ENCODE measurements at places on chromosomes 4 and X. TPM values are rescaled to one million over a fixed set of nuclear protein-coding genes. Genes with fewer than 3 reads are reported as not detected.

Gene CXXC4
- total RNA-seq = not detected

Gene KLB
- total RNA-seq = not detected

Gene GLOD5
- not detected for total RNA-seq

Gene CSAG3
- not detected for total RNA-seq

Gene LGI2
- not detected for total RNA-seq

Gene RAB40AL
- 0.21 TPM for total RNA-seq

Gene CENPVL1
- total RNA-seq = not detected

Gene SYN1
- 0.91 TPM for total RNA-seq

Gene GPR143
- not detected for total RNA-seq

Gene F9
- total RNA-seq = not detected

Gene DIPK2B
- total RNA-seq = not detected

Gene SPANXD
- not detected for total RNA-seq

Gene NHS
- total RNA-seq = 25.6 TPM

Gene POU4F2
- not detected for total RNA-seq

Gene MAGEA8
- not detected for total RNA-seq

Gene SLC49A3
- total RNA-seq = 0.38 TPM

Gene XIAP
- total RNA-seq = 23.7 TPM

Gene VEGFC
- not detected for total RNA-seq

Gene CT45A3
- not detected for total RNA-seq

Gene FAM9A
- total RNA-seq = not detected

Gene CTAG1B
- total RNA-seq = not detected

Gene SLC6A14
- total RNA-seq = not detected

Gene ADH1A
- not detected for total RNA-seq

Gene GAB1
- total RNA-seq = 0.74 TPM

Gene PRKG2
- total RNA-seq = 0.58 TPM

Gene MAGEH1
- total RNA-seq = 18.1 TPM

Gene CACNA1F
- 0.85 TPM for total RNA-seq

Gene FRG2
- 0.12 TPM for total RNA-seq

Gene BMPR1B
- total RNA-seq = not detected

Gene CFAP47
- total RNA-seq = not detected

Gene ASB11
- total RNA-seq = not detected

Gene TBL1X
- total RNA-seq = 33.1 TPM

Gene SULT1E1
- total RNA-seq = not detected

Gene TCP11X1
- not detected for total RNA-seq

Gene NKX3-2
- not detected for total RNA-seq

Gene CHRDL1
- not detected for total RNA-seq

Gene LRIT3
- 0.08 TPM for total RNA-seq

Gene USP26
- not detected for total RNA-seq

Gene CHIC1
- total RNA-seq = 6.7 TPM

Measured in activated naive CD8-positive, alpha-beta T cell treated with anti-CD3 and anti-CD28 coated beads for 36 hours (primary cell).